ENCODE measurements at places on chromosomes 4 and X.

DNA sequence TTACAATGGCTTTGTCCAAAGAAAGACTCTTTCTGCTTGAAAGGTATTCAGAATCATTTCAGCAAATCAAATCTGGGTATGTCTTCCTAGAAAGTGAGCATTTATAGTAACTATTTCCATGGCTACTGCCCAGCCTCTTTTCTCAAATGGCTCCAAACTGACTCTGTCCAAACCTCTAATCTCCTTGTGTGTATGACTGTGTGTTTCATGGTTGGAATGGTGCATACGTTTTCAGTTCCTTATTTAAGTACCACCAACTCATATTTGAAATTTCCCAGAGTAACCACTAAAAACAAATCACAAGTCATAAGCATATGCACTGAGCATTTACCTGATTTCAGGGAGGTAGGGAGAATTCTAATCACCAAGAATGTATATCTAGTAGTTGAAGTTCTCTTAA, 106.0 kb downstream of the TMEM144 start:
- no peak for DNase-seq

DNA sequence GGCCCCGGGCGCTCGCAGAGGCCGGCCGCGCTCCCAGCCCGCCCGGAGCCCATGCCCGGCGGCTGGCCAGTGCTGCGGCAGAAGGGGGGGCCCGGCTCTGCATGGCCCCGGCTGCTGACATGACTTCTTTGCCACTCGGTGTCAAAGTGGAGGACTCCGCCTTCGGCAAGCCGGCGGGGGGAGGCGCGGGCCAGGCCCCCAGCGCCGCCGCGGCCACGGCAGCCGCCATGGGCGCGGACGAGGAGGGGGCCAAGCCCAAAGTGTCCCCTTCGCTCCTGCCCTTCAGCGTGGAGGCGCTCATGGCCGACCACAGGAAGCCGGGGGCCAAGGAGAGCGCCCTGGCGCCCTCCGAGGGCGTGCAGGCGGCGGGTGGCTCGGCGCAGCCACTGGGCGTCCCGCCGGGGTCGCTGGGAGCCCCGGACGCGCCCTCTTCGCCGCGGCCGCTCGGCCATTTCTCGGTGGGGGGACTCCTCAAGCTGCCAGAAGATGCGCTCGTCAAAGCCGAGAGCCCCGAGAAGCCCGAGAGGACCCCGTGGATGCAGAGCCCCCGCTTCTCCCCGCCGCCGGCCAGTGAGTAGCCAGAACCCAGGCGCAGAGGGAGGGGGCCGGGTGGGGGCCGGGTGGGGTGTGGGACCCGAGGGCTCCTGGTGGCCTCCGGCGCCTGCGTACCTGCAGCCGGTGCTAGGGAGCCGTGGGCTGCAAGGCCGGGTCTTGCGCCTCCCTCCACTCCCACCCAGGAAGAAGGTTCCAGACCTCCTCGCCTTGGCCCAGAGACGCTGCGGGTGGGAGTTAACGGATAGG, 534 bp downstream of the MSX1 start:
- DNase-seq, result peak; percentile 71

DNA sequence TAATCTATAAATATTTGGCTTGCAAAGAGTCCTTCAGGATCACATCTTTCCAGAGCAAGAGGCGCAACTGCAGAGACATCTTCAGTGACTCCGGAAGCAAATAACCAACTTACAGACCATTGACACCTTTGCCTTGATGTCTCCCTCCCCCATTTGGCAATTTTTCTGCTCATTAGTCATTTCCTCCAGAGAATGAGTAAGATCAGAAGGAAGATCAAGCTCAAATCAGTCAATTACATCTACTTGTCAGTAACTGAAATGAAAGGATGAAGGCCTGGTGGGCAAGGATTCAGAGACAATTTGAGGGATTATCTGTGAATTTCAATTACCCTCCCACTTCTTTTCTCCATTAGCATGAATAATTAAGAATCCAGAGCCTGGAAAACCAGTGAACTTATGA, 665.6 kb upstream of the CPEB2 start:
- no peak for DNase-seq

DNA sequence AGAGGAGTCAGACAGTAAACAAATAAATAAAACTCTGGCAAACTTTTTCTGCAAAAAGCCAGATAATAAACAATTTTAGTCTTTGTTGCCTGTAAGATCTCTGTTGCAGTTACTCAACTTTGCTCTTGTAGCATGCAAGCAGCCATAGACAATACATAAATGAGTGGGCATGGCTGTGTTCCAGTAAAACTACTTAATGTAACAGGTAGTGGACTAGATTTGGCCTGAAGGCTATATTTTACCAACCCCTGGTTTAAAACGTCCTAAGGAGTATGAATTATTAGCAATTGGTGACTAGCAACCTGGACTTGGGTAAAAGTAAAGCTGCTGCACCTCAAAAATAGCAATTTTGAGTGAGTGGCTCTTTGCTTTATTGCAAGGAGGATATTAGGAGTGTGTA, 30.9 kb downstream of the SLAIN2 start:
- no peak for DNase-seq

DNA sequence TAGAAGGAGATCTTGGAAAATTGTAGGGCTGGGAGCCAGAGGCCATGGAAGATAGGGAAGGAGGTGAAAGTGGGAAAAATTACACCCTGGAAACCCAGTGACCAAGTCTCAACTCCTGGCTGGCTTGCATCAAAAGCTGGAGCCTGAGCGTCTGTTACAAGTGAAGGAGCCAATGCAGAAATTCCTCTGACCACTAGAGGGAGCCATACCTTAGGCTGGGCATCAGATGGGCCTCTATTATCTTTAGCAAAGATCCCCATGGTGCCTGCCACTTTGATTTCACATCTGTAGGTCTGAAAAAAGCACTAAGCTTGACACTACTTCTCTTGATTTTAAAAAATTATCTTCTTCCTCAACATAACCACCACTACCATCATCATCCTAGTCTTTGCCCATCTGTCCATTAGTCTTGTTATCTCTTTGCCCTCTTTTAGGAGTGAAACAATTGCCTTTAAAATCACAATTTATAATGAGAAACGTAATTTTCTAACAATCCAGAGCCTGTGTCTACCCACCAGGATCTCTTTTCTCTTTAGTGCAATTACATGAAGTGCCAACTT, 62.9 kb downstream of the ANAPC4 start:
- peak; percentile 71 for DNase-seq

GRCh38 chrX:69565247-69565815, 50.6 kb upstream of the EDA start:
- no peak for DNase-seq

DNA sequence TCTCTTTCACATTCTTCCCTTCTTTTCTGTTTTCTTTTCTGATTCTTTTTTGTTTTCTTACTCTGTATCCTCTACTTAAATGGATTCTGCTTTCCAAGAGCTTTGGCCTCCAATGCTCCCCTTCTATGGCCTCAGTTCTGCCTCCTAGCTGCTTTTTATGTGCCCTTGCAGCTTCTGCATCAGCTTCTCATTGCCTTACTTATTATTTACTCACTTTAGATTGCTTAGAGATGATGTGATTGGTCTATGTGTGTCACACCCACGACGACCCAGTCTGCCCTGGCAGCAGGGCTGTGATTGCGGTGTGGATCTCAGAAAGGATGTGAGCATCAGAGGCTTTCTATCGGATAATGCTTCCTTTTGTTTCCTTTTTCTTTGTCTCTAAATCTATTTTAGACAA, 71.8 kb upstream of the SMARCA5 start:
- DNase-seq, result no peak

DNA sequence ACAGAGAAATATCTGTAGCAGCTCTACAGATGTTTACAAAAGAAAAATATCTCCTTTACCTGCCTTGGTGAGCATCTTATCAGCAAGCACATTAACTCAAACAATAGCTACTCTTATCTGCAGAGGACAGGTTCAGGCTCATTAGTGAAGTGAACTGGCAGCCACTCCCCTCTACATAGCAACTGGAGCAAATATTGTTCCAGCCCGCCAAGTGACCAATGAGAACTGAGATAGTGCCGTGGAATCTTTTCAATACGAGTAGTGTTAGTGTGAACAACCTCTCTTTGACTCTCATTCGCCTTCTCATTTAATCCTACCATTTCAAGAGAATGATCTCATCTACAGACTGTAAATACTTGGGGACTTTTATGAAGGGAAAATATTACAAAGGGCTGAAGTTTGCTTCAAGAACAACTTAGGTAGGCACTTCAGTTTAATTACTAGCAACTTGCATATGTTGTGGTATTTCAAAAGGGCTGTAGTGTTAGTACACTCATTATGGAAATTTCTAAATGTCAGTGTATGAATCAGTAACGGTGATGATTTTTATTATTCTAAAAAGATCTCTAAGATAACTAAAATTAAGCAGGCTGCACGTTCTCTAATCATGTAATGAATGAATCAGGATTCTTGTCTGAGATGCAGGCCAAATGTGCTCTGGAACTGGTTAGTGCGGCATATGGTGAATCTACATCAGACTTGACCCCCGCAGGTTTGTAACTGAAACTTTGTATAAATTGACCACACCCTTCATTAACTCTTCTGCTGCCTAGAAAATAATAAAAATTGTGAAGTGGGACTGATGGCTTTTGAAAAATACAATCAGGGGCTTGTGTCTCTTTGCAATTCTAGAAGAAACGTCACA, 72.4 kb downstream of the PALLD start:
- no peak for DNase-seq

GRCh38 chrX:13254076-13254785, 65.6 kb downstream of the ATXN3L start:
- no peak for DNase-seq

DNA sequence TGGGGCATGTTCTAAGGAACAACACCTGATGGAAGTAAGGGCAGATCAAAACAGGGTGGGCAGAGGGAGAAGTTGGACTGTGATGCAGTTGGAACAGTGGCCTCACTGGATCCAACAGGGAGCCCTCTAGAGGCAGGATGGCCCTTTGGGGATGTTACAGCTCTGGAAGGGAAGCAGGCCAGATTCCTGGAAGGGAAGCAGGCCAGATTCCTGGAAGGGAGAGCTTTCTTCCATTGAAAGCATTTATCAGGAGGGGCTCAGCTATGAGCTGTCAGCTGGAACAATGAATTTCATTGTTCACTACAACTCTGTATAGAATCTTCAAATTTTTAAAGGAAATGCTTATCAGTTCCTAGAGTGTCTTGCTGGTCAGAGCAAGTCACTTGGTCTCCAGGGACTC, 17.7 kb downstream of the IL15 start:
- no peak for DNase-seq

DNA sequence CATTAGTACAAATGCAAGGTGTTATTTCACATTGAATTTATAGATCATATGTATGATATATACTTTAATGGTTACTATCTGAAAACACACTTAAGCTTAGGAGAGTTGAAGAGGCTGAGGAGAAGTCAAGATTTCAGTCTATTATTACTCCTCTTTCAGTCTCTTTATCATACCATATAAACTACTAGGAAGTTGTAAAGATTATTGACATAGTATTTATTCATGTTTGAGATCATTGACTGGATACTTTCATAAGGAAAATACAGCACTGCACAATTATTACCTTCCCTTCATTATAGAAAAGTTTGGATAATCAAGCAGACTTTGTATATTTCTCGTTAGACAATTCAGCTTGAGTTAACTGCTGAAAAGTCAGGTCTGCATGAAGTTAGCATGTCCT, 10.0 kb upstream of the SGMS2 start:
- DNase-seq, result no peak

DNA sequence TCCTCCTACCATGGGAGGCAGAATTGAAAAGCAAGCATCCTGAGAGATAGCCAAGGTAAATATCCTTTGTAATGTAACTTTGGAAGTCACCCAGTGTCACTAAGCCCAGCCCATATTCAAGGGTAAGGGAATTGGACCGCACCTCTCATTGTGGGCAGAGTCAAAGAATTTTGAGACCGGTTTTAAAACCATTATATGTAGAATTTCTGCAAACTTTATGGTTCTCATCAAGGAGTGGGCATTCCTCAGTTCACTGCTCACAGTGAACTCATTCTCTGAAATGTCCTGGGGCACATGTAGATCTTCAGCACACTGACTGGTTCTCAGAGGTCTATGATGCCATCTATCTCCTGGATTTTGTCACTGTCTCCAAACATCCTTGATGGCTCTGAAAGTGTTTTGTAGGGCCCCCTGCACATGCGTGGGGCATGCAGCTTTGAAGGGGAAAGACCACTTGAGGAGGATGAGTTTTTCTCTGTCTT, 35.3 kb upstream of the CHRNA9 start:
- DNase-seq, result no peak

DNA sequence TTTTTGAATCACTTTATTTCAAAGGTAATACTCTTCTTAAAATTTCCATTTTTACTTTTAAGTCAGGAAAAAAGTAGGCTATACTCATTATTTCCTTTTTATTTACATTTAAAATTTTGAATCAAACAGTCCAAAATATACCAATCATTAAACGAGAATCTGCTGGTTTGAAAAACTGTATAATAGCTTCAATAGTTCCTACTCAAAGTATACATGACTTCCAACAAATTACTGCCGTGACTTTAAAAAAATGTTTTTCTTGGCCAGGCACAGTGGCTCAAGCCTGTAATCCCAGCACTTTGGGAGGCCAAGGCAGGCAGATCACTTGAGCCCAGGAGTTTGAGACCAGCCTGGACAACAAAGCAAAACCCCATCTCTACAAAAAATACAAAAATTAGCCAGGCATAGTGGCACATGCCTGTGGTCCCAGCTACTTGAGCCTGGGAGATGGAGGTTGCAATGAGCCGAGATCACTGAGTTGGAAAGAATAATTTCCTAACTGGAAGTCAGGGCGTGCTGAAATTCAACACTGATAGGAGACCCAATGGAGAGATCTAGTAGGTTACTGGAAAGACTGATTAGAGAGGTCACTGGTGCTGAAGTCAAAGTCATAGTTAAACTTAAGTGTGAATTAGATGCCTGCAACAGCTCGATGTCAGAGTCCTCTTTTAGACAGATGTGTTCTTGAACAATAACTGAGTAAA, 9.0 kb downstream of the KLHL8 start:
- no peak for DNase-seq

DNA sequence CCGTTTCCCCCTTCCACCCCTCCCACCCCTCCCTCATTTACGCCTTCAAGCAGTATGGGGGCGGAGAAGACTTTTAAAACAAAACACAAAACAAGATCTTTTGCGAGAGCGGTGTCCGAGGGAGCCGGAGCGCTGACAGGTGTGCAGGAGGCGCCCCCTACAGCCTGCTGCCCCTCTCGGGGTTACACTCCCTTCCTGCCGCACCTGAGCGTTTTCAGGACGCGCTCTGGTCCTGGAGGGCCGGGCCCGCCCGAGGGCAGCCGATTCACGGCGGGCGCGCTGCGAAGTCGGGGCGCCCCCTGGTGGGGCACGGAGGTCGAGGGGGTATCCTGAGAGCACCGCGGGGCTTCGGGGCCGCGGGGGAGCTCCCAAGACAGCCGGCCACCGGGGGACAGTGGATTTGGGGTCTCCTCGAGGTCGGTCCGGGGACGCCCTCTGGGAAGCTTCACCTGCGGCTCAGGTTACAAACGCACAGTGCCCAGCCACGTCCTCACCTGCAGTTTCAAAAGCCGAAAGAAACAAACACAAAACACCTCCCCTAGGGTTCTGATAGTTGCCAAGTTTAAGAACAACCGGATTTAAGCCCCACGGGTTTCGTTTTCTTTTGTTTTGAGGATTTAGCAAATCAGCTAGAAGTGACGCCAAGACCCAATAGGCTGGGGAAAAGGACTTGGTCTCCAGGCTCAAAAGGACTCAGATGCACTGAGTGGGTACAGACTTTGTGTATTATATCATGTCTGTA, 8.0 kb upstream of the NEUROG2 start:
- DNase-seq, result peak; percentile 36
